ENCODE measurements at places on chromosomes 5 and 9.

- no peak for DNase-seq
These were observed 63.3 kb upstream of the SLCO6A1 start for GRCh38 chr5:102561894-102562760.

DNA sequence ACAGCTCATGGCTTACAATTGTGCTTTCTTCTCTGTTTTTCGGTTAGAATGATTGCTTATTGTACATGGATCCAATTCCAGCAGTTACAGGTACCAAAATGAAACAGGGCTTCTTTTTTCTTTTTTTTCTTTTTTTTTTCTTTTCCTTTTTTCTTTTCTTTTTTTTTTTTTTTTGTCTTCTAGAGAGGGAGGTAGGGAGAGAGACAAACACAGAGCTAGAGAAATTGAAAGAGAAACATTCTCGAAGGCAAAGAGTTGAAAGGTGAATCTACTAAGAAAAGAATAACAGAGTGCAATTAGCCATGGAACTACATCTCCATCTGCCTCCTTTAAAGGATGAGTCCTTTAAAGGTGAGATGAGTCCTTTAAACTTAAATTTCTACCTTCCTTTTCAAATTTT, 1.0 kb upstream of the EDIL3 start:
- DNase-seq = no peak

DNA sequence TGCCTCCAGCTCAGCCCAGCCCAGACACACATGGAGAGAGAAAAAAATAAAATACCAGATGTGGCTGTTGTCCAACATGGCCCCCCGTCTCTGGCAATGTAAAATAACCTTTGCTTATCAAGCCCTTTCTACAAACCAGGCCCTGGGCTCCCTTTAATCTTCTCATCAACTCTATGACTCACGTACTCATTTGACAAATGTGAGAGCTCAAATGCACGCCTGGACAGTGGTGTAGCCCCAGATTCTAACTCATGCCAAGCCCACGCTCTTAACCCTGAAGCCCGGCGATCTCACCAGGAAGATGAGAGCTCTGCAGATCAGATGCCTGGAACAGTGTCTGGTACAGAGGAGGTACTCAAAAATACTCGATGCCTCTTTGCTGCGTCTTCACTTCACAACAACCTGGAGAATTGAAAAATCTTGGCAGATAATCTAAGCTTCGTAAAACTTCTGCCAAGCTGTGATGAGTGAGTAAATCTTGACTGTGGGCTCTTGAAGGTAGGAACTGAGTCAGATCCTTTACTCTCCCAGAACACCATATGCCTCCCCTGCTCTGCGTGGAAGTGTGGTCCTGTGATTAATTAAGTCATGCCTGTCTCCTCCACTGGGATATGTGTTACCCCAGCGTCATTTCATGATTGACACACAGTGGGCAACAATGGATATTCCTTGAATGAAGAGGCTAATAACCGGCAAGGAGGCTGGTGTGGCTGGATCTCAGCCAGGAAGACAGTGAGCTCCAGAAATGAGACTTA, 102.0 kb upstream of the FSTL4 start:
- no peak for DNase-seq

GRCh38 chr5:141701360-141702119, 19.5 kb upstream of the ARAP3 start:
- DNase-seq = no peak

DNA sequence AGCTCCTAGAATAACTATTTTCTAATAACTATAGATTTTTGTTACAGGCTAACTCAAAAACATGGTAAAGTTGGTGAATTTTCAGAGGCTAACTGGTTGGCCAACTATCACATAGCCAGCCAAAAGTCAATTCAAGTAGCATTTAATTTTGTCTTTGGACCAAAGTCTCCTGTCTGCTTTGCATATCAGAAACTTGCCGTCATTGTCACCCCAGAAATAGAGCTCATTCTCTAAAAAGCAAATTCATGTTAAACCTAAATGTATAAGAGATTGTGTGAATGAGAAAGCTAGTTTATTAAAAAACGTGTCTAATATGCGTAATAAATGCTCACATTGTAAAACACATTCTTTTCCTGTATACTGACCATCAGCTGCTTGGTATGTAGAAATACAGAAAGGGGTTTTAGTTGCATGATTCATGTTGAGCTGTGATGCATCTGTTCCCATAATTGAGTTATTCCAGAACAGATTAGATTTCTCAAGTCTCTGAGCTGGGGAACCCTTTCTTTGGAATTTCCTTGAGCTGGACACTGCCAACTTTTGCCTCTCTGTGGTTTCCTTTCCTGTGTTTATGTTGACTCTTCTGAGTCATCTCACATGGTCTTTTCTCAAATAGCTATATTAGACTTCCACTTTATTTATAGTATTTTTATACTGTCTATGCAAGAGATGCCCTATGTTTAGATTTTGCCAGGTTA, 7.3 kb downstream of the SRFBP1 start:
- DNase-seq = no peak

- DNase-seq = no peak
These were observed 362.9 kb downstream of the ARRDC3 start for GRCh38 chr5:91020065-91020800.

DNA sequence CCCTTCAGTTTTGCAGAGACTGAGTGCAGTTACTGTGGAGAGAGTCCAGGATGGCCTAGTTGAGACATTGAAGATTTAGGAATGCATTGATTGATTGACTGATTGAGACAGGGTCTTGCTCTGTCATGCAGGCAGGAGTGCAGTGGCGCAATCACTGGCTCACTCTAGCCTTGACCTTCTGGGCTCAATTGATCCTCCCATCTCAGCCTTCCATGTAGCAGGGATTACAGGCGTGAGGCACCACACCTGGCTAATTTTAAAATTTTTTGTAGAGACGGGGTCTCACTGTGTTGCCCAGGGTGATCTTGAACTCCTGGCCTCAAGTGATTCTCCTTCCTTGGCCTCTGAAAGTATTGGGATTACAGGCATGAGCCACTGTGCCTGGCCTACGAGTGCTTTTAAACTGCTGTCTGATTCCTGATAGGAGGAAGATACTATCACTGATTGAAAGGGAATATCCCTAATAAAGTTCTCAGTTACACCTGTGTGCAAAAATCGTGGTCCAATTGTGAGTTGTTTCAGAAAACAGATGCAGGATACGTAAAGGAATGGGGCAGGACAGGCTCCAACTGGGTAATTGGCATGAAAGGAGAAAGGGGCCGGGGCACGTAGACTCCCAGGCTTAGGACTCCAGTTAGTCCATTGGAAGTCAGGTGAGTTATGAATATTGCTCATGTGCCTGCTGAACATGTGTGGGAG, 87.5 kb downstream of the KDM4C start:
- no peak for DNase-seq

DNA sequence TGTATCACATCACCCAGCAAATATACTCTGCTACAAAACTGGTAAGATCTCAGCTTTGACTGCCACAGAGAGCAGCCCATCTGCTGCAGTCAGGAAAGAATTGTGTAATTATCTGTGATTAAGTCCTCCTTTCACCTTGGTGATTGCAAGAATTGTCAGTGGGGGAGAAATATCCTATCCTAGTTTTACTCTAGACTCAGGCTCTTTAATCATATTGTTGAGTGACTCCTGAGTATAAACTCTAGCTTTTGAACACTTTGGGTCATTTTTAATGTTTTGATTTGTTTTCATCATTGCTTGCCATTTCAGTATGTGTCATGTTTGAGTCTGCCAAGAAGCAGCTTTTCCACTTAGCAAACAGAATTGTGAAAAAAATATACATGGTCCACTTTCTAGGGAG, 32.1 kb downstream of the VCAN start:
- no peak for DNase-seq

DNA sequence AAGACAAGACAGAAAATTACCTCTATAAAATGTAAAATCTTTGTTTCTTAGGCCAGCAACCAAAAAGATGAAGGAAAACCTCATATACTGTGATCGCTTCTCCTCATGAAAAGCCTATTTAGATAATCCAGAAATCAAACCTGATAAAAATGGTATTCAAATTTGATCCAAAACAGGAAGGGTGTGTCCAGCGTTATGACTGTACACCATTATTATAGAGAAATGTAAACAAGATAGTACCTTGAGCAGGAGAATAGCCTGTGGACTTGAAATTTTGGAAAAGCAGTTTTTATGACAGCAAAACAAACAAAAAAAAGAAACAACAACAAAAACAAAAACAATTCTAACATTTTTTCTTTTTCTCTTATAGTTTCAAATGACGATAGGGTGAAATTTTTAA, 1382.8 kb upstream of the CDH9 start:
- DNase-seq = no peak

- DNase-seq = peak; percentile 41
These were observed 25.4 kb downstream of the DAB2 start for GRCh38 chr5:39399135-39400036.

- DNase-seq = no peak
These were observed 134.8 kb upstream of the RGMB start for GRCh38 chr5:98638701-98639100.

DNA sequence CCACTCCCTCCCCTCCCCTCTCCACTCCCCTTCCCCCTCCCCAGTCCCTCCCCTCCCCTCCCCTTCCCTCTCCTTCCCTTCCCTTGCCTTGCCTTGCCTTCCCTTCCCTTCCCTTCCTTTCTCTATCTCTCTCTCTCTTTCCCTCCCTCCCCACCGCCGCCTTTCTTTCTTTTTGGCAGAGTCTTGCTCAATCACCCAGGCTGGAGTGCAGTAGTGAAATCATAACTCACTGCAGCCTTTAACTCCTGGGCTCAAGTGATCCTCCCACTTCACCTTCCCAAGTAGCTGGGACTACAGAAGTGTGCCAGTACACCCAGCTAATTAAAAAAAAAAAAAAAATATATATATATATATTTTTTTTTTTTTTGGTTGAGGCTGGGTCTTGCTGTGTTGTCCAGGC, 45.5 kb downstream of the IL31RA start:
- no peak for DNase-seq

GRCh38 chr5:14552017-14552416, 29.6 kb upstream of the OTULINL start:
- DNase-seq = peak; percentile 29

- DNase-seq = no peak
These were observed 12.4 kb downstream of the CARD19 start for GRCh38 chr9:93108291-93109041.

DNA sequence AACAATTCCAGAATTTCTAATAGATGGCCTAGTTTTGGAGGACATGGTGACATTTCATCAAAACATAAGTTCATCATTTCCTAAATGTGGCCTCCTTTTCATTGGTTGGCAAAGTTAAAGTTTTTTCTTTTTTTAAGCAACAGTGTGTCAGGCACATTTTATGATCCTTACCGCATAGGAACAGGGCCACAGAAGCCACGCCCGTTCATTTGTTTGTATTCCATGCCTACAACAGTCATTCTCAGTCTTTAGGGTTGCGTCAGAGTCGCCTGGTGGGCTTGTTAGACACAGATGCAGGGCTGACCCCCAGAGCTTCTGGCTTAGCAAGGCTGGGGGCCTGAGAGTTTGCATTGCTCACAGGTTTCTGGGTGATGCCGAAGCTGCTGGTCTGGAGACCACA, 130.2 kb downstream of the HSD17B3 start:
- DNase-seq = no peak

DNA sequence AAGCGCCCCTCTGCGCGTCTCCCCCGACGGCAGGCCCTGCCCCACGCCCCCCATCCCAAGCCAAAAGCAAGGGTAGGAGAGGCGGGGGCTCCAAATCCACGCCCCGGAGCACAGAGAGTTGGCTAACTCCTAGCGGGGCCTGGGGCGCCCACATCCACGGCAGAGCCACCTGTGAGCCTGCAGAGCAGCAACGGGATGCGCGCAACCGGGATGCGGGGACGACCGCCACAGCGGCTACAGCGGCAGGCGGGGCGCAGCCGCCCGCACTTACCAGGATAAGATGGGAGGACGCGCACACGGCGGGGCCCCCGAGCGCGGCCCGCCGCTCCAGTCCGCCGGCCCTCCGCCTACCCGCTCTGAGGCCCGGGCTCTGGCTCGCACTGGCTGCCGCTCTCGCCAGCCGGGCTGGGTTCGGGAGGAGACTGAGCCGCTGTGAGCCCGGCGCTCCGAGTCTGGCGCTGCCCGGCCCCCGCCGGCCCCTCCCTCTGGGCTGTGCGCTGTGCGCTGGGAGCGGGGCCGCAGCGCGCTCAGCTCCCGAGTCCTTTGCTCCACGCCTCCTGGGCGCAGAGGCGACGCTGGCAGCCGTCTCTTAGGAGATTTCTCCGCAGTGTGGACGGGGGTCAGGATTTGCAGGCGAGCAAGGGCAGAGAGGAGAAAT, at the start of gene SLC24A2:
SLC24A2 (minus strand) TSS at position 424 of the 658 bp plus-strand sequence.
- DNase-seq = peak; percentile 84

GRCh38 chr9:96302021-96302420, at the start of gene HSD17B3:
HSD17B3 (minus strand) TSS chr9:96302176; CDS start chr9:96302104, 72 bp downstream.
- no peak for DNase-seq

DNA sequence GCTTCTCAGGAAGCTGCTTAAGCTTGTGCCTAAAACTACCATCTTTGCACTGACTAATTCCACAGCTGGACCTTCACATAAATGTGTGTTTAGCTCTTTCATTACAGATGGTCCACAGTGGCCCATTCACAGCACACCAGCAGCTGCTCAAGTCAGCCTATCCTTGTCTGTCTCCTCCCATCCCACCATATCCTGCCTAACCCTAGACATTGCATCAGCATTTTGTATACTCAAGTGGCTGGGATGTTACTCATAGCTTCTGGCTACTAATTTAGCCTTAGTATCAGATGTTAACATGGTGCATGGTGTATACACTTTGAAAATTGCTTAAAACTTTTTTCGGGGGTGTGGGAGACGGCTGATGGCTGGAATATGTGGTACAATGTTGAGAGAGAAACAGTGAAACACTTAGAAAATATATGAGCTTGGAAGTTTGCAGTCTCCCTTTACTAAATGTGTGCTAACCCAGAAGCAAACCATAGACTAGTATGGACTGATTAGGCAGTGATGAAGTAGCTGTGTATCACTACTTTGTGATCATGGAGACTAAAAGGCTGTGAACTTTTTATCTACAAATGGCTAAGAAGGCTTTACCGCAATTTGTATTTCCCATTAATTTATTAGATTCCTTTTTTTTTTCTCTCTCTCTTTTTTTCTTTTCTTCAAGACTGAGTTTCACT, 83.1 kb downstream of the JMY start:
- DNase-seq = no peak

- DNase-seq = no peak
These were observed 363.0 kb upstream of the RIOK2 start for GRCh38 chr5:97545886-97546535.
